HFF-Myc (cell line): ENCODE measurements at places on chromosomes 11 and 22.

- no peak for DNase-seq
These were observed 82.9 kb upstream of the CRTAM start for GRCh38 chr11:122755409-122755808.

GRCh38 chr22:48870436-48870835 is 957.2 kb downstream of the BRD1 start:
- no peak for DNase-seq

- DNase-seq, result no peak
These were observed 5.8 kb downstream of the GRIK4 start for GRCh38 chr11:120517390-120517761.

DNA sequence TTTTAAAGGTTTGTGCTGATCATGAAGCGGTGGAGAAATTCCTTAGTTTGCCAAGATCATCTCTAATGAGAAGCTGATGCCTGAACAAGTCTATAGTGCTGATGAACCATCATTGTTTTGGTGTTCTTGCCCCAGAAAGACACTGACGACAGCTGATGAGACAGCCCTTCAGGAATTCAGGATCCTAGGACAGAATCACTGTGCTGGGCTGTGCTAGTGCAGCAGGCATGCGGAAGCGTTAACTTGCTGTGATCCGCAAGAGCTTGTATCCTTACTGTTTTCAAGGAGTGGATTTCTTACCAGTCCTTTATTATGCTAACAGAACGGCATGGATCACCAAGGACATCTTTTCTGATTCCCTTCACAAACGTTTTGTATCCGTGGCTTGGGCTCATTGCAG is 104.1 kb downstream of the TBC1D22A start:
- no peak for DNase-seq

DNA sequence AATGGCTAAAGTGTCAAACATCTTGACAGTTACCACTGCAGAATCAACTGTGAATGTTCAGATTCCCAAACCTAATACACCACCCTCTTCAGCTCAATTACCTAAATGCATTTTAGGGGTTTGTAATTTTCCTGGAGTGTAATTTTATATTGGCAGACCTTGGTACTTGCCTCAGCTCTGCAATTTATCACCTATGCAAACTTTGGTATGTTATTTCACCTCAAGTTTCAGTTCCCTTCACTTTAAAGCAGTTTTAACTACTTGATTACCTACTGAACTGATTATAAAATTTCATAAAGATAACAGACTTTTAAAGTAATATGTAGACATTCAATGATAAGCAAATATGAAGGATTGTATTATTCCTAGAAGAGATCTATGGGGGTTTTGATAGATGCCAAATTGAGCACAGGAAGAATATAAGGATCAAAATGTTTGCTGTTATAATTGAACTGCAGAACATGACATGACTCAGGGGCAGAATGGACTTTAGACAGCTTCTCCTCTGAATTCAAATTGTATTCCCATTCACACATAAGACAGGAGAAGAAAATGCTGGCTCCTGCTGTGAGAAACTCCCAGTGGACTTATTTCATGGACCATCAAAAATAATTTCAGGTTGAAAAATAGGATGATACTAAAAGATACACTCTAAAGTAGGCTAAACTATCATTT is 491.5 kb upstream of the LUZP2 start:
- no peak for DNase-seq

- no peak for DNase-seq
These were observed 73.1 kb downstream of the ARHGAP32 start for GRCh38 chr11:129119036-129119435.

GRCh38 chr11:66330931-66331330 is 5.3 kb downstream of the RIN1 start:
- no peak for DNase-seq

DNA sequence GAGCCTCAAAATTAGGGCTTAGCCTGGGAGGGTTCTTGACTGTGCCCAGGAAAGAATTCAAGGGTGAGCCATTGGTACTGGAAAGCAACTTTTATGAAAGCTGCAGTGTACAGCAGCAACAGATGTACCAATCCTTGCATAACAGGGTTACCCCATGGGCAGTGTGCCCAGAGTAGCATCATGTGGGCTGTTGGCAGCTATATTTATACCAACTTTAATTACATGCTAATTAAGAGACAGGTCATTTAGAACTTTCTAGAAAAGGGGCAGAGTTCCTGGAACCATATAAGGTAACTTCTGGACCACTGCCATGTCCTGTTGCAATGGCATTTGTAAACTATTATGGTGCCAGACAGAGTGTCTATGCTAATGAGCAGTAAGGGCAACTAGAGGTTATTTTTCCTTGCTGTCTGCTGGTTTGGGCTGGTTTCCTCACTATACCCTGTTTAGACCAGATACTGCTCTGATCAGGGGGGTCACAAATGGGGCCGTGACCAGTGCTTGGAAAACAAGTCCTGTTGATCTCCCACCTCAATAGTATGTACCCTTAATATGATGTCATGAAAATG is 1120.5 kb upstream of the RAG2 start:
- no peak for DNase-seq

DNA sequence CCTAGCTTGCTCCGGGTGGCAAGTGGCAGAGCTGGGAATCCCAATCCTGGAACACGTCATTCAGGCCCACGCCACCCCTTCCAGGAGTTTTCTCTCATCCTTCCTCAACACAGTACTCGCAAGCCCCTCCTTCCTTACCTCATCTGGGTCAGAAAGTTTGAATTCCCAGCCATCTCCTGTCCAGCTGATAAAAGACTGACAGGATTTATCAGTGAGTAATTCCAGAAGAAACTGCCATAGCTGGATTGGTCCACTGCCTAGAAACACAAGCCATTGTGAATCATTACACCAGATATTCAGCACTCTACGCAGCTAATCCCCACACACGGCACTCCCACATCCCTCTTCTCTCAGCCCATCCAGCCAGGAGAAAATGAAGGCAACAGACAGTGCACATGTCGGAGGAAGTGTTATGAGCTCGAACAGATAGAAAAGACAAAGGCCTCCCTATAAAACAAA is 124.0 kb downstream of the ETS1 start:
- DNase-seq, result no peak
